ENCODE measurements at places on chromosomes 11 and 22.

- DNase-seq, result no peak
Observed at GRCh38 chr11:117058761-117059261, 39.4 kb downstream of the SIK3 start.

DNA sequence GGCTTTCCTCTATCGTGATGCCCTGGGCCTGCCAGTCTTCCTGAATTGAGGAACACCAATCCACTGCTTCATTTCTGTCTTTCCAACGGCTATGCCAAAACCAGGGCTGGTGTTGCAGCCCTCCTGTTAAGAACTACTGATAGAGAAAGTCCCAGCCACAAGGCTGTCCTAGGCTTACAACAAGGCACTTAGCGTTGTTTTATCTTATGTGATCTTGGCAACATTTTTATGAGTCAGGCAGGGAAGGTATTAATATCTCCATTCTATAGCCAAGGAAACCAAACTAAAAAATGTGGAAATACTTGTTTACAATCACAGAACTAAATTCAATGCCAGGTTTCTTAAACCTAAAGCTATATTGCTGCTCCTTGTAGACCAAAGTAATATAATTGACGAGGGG is 89.9 kb upstream of the AMOTL1 start:
- DNase-seq, result no peak

DNA sequence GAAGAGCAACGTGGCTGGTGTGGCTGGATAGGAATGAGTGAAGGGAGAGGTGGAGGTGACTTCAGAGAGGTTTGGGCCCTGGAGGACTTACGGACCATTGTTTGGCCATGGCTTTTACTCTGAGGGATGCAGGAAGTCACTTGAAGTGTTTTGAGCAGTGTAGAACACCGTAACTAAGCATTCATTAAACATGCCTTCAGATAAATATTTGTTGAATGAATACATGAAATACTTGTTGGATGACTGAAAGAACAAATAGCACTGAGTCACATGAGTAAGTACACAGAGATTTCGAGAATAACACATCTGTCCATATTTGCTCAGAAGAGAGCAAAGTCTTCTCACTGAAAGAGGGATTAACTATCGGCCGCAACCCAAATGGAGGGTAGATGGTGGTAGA is 182.7 kb upstream of the SNX19 start:
- no peak for DNase-seq

DNA sequence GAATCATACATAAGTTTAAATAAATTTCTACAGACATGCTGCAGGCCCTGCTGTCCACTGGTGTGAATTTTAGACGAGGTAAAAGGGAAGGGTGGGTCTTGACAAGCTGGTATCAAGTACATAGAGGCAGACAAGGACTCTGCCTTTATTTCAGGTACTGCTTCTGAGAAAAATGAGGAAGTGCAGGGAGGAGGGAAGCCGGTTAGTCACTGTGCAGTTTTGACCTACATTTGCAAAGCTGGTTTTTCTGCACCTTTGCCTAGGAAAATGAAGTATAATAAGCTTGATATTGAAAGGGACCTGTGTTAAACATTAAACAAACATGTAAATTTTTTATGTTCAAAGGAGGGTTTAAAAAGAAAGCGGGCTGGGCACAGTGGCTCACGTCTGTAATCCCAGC is 24.6 kb downstream of the TMEM45B start:
- DNase-seq, result no peak

GRCh38 chr11:45412051-45412471 is 125.9 kb upstream of the SYT13 start:
- DNase-seq, result peak; percentile 61

DNA sequence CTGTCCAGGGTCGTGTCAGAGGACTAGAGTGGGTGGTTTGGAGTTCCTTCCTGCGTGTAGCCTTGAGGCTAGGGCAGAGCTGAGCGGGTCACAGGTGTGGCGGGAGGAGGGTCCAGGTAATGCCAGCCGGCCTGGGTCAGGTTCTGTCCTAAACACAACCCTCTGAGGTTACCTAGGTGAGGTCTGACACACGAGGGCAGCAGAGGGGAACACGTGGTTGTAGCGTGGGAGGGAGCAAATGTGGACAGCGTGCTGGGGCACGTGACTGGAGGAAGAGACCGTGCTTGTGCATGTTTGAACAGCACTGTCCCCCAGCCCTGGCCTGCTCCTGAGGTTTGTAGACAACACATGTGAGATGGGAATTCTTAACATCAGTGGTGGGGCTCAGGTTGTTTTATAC is 13.1 kb downstream of the MOV10L1 start:
- peak; percentile 59 for DNase-seq

GRCh38 chr11:112877581-112877980 is 83.6 kb upstream of the NCAM1 start:
- no peak for DNase-seq

- no peak for DNase-seq
Observed at GRCh38 chr22:24128631-24129262, 52.5 kb upstream of the SUSD2 start.

- DNase-seq, result peak; percentile 34
Observed at GRCh38 chr22:46025973-46026898, 49.3 kb upstream of the WNT7B start.

DNA sequence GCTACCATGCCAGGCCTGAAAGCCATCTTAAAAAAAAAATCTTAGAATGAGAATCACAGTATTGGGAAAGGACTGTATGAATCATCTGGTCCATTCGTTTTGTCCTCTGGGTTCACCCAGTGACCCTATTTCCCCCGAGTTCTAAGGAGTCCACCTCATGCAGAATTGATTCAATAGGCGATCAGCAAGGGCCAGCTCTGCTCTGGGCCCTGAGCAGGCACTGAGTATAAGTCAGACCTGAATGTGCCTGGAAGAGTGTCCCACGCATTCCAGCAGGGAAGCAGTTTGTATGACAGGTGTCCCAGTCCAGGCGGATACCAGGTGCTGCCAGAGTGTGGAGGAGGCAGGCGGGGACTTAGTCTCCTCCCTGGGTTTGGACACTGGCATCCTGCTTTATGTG is 883 bp upstream of the HMOX1 start:
- no peak for DNase-seq

DNA sequence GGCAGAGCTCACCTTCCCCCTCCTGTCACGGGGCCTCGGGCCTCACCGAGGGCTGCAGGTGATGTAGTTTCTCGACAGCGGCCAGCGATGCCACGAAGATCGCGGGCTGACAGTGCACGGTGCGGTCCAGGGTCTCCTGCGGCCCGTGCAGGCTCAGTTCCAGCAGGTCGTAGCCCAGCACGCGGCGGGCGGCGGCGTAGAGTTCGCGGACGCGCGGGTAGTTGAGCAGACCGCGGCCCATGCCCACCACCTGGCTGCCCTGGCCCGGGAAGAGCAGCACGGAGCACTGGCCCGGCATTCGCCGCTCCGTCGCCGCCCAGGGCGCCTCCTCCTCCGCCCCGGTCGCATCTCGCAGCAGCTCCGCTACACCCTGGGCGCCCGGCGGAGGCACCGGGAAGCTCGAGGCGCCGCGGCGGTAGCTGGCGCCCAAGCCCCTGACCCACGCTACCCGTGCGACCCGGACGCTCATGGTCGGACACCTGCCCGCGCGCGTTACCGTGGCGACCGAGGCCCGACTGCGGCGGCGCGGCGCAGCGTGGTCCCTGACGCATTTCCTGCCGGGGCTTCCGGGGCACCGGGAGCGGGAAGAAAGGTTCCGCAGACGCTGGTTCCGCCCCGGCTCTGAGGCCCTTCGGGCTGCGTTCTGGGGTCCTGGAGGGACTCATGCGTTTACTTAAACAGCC is at the start of gene MCAT:
TSS of gene MCAT (minus strand) at position 519 of the 683 bp plus-strand sequence. CDS start at position 469, 50 bp downstream.
- peak; percentile 96 for DNase-seq

GRCh38 chr11:45345491-45345890 is 59.4 kb upstream of the SYT13 start:
- DNase-seq, result no peak

DNA sequence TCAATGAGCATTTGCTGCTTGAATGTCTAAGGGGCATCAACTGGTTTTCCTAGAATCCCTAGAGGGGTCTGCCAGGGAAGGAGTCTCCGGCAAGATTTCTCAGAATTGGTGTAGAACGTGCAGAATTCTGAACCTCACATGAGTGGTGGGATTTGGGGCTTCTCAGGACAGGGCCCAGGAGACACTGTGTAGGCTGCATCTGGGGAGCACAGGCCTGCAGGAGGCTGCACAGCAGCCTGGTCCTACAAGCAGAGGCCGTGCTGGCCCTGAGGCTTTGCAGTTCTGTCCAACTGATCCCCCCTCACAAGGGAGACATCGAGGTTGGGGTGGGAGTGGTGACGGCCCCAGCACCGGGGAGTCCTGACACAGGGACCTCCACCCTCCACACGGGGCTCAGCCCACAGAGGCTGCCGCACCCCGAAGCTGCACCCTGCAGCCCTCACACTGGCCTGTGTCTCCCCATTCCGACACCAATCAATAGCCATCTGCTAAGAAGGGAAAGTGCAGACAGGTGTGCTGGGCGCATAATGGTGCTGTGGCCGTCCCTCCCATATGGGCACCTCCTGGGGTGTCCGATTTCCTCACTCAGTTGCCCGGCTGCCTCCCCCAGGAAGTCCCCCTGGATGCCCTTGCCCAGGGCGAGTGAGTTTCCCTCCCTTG is 688.1 kb downstream of the BRD1 start:
- no peak for DNase-seq

DNA sequence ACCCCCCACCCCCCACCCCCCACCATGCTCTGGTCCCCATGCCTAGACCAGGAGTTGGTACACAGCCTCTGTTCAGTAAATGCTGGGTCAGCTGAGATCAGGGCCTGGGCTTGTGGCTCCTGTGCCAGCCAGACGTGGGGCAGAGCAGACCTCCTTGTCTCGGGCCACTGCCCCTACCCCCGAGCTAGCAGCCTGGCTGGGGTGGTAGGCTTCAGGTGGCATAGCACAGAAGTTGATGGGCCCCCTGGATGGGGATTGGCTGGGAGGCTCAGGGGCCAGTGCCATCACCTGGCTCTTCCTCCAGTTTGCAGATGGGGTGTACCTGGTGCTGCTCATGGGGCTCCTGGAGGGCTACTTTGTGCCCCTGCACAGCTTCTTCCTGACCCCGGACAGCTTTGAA is 139.9 kb downstream of the PARVA start:
- no peak for DNase-seq

GRCh38 chr22:35308480-35309021 is 8.9 kb downstream of the TOM1 start:
- DNase-seq, result no peak

DNA sequence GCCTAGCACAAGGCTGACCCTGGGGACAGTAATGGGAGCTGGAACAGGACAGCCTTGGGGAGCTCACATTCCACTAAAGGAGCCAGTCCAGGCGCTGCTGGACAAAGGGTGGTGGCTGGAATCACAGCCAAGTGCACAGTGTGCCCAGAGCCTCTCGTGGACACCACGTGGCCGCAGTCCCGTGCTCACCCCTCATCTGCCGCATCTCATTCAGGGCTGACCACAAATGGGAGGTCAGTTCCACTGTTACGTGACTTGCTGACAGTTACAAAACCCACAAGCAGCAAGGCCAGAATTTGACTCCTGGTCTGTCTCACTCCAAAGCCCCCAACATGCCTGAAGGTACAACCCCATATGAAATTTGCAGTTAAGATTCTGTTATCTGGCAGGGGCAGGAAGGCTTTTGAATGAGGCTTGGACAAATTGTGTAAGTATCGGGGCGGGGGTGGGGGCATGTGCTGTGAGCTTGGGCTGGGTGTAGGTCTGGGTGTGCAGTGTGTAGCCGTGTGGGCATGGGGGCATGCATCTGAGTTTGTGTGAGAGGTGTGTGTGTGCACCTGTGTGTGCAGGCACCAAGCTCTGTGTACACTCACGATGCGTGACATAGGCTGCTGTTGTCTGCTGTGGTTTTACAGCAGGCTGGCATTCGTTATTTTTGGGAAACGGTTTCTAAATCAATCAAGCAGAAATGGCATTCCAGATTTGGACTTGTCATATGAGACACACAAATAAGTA is 301.7 kb downstream of the BRD1 start:
- peak; percentile 54 for DNase-seq

- no peak for DNase-seq
Observed at GRCh38 chr22:40323681-40324171, 22.6 kb upstream of the ADSL start.

- no peak for DNase-seq
Observed at GRCh38 chr11:73830261-73830660, 42.6 kb downstream of the MRPL48 start.

DNA sequence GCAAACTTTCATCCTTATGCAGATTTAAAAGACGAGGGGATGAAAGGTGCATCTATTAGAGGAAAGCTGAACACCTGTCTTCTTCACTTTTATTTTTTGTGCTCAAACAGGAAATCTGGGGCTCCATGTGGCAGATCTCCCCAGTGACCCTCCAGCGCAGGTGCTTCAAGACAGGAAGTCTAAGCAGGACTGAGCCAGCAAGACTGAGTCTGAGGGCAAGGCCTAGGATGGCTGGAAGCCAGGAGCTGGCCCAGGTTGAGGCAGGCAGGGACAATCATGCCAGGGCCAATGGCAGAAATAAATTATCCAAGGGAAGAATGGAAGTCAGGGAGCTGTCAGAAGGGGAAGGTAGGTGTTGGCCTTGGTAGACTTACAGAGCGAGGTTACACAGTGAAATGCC is 101.1 kb upstream of the SPON1 start:
- no peak for DNase-seq

DNA sequence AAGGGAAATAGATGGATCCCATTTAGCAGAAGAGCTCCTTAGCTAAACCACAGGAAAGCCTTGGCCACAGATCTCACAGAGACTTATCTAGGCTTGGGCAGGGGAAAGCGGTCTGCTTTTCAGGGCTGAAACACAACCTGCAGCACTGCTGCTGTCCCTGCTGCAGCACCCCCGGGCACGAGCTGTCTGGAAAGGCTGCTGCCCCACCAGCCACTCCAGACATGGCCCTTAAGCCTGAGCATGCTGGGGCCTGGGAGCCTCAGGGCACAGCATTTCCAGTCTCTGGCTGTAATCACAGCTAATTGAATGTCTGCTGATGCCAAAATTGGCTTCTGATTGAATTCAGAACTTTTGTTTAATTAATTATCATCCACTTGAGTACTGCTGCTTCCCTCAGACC is 115.0 kb downstream of the TMPRSS5 start:
- no peak for DNase-seq

DNA sequence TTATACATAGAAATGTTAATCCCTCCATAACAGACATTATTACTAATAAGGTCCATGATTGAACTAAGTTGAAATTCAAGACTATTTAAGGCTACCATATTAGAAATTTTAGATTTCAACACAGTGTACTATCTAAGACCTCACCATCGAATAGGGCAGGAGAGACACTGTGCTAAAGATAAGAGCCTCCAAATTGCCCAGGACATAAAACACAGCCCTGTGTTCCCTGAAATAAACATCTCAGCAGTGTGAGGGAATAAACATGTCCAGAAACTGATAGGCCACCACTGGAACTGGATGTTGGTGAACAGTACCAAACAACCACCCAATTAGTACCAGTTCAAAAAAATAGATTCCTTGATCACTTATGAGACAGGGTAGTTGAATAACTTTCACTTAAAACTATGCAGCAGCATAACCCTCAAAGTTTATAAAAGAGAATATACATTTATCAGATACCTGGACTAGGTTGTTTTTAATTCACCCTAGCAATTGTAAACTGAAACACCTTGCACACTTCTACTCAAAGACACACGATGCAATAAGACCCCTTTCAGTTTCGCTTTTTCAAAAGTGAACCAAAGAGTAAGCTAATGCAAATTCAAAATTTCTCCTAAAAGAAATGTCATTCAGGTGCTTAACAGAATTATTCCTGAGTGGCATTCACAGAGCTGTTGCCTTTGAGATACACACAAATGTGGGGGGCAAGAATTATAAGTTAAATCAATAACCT is 34.3 kb downstream of the USP28 start:
- no peak for DNase-seq

Measured in posterior vena cava (tissue), 2 donors.